CD4-positive, alpha-beta T cell treated with Interleukin-1 beta for 1 hour (primary cell): ENCODE measurements at places on chromosomes 1 and 21.

- no peak for DNase-seq
Measured at GRCh38 chr1:77876884-77877283, 11.5 kb upstream of the NEXN start.

- no peak for DNase-seq
Measured at GRCh38 chr21:31714741-31715365, 17.1 kb downstream of the SCAF4 start.

DNA sequence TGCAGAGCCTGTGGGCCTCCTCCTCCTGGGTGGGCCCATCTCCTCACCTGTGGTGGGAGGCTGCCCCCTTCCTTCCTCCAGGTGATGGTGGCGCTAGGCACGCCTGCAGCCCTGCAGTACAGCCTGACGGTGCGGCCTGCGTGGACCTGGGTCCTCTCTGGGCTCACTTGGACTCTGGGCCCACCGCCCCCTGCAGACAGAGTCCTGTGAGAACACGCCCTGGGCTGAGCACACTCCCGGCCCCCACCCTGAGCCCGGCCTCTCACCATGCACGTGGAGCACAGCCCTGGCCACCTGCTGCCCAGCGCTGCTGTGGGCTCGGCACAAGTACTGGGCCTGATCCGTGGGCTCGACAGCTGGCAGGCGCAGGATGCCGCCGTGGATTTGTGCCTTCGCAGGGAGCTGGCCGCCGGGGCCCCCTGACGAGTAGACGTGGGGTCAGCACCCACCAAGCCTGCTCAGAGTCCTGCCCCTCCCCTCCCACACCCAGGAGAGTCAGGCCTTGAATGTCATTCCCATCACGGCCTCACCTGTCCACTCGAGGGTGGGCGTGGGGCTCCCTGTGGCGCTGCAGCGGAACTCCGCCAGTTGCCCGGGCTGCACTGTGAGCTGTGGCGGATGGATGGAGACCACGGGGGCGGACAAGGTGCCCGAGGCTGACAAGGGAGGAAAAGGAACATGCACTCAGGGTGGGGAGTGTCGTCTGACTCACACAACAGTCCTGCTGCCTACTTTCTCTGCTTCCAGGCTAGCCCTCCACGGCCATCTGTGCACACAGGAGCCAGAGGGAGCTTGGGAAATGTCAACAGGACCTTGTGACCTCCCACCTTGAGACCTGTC lies 43.4 kb downstream of the LDLRAD2 start:
- no peak for DNase-seq

- no peak for DNase-seq
Measured at GRCh38 chr1:163439471-163439870, 117.7 kb downstream of the NUF2 start.

GRCh38 chr21:26553898-26554297 lies 19.2 kb downstream of the CYYR1 start:
- DNase-seq = no peak

GRCh38 chr1:226287587-226287986 lies 21.4 kb downstream of the LIN9 start:
- no peak for DNase-seq

- DNase-seq = no peak
Measured at GRCh38 chr1:58608945-58609344, 31.9 kb upstream of the TACSTD2 start.

DNA sequence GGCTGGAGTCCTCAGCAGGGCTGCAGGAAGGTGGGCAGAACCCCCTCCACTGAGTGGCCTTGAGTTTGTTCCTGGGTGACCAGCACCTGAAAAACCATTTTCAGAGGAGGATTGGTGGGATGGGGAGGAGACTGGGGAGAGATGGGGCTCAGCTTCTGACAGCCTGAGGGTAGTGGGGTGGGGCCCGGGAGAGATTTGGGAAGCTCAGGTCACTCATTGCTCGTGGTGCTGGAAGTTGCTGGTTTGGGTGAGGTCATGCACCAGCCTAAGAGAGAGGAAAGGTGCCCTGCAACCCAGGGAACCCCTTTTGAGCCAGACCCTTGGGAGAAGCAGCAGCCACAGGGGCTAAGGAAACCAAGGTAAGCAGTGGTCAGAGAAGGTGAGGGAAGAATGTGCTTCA lies 100.8 kb downstream of the EBNA1BP2 start:
- no peak for DNase-seq

GRCh38 chr1:219085988-219086387 lies 87.7 kb upstream of the LYPLAL1 start:
- DNase-seq = no peak

- DNase-seq = no peak
Measured at GRCh38 chr1:224505454-224506093, 71.0 kb upstream of the WDR26 start.

DNA sequence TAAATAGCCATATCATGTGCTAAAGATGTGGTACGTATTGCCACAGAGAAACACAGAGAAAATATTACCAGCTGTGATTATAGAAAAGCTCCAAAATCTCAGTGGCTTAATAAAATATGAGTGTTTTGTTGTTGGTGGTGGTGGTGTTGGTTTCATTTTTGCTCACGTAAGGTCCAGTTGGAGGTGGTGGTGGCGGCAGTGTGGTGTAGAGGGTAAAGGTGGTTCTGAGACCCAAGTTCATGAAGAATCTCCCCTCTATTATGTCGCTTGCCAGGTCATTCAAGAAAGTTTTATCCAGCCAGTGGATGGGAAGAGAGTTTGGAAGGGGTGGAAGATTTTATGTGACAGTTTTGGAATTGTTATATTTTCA lies 217.6 kb upstream of the SAMSN1 start:
- no peak for DNase-seq

GRCh38 chr1:180256341-180257027 lies 26.4 kb downstream of the LHX4 start:
- DNase-seq = no peak

DNA sequence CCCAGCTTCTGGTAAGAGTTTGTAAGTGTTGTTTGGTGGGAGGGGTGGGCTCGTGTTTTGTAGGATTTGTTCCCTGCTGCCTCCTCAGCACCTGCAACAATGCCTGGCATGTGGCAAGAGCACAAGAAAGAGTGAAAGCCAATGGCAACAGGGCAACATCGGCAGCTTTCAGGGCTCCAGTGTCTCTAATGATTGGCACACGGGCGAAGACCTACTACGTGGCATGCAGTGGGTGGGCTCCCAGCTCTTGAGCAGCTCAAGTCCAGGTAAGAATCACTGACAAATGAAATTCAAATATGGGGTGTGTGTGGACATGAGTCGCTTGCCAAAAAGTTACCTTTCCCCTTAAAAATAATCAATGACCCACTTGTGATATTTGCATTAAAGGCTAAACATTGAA lies 23.9 kb upstream of the SLC1A7 start:
- no peak for DNase-seq
